ENCODE measurements at places on chromosomes 7 and 10. TPM values are rescaled to one million over a fixed set of nuclear protein-coding genes. Genes with fewer than 3 reads are reported as not detected.

- no peak for DNase-seq
Measured at GRCh38 chr10:2202401-2202800, 465.1 kb upstream of the ADARB2 start.

DNA sequence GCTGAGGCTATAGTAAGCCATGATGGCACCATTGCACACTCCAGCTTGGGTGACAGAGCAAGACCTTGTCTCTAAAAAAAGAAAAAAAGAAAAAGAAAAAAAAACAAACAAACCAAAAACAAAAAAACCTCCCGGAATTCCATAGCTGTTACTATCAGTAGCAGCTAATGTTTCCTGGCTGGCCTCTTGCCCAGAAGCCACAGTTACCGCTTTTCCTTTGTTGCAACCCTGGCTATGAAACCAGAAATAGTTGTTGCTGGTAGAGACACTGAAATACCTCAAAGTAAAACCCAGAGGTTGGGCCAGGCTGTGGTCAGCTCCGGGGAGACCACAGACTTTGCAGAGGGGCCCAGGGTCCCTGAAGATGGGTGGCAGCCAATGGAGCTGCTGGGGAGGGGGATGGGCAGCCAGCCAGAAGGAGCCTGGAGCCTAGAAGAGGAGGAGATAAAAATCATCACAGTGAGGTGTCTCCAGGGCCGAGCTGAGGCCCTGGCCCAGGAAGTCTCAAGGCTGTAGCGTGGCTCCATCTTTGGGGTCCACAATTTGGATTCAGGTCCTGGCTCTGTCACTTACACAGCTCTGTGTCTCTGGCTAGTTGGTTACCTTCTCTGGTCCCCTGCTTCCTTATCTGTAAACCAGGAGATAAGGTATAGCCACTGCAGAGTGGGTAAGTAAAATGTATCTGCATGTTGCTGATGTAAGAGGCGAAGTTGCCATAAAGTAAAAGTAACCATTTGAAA, 3.4 kb upstream of the CHST12 start:
- peak; percentile 90 for DNase-seq

- DNase-seq = no peak
Measured at GRCh38 chr10:35004651-35005050, 85.5 kb downstream of the CUL2 start.

DNA sequence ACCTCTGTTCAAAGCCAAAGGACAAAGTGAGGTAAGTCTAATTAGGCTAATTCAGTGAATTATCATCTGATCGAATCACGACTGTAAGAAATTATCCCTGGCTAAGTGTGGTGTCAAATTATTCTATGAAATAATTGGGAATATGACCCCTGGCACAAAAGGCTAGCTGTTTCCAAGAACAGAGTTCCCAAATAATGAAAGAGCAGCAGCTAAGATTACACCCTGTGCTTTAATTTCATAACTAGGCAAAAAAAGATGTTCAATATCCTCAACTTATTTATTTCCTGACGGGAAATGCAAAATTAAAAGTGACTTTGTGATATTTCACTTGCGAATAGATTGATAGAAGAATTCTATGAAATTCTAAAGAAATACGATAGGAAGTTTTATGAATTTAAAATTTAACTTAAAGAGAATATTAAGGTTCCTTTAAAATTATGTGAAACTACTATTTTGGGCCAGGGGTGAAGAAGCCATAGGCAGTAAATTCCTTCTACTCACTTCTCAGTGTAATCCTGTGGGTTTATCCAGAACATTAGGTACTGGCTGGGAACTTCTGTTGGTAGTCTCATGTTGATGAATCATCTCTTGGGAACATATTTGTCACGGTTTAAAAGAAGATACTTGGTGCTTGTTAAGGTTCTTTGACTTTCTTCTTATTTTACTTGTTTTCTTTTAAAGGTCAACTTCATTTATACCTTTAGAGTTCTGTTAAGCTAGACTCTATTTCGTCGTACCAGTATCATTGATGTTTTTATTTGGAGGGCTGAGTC, 148.5 kb downstream of the POLR1F start:
- no peak for DNase-seq

GRCh38 chr10:104099269-104099668, 13.6 kb upstream of the COL17A1 start:
- DNase-seq = no peak

Gene PDE6C
- total RNA-seq = not detected

Gene H2BK1
- not detected for total RNA-seq

Gene LRGUK
- not detected for total RNA-seq

Data from right atrium auricular region (tissue), 2 donors.